Activated CD8-positive, alpha-beta T cell treated with anti-CD3 and anti-CD28 coated beads for 36 hours (primary cell): ENCODE measurements at places on chromosomes 11 and 22. TPM values are rescaled to one million over a fixed set of nuclear protein-coding genes. Genes with fewer than 3 reads are reported as not detected.

GRCh38 chr11:6323291-6323905, 3.1 kb upstream of the CAVIN3 start:
- DNase-seq, result no peak

DNA sequence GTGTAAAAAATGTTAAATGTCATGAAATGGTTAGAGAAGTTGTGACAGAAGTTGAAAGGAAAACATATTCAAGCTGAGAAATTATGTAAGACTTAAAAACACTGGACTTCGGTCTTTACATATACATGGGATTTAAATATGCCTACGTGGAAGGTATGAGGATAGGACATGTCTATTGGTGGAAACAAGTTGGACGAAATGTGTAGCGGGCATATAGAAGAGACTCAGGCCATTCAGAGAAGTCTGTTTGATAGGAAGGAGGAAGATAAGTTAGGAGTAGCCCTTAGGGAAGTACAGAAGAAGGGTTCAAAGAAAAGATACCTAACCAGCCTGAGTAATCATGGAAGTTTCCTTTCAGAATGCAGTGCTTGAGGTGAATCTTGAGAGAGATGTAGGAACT, 14.7 kb downstream of the CADM1 start:
- DNase-seq, result no peak

DNA sequence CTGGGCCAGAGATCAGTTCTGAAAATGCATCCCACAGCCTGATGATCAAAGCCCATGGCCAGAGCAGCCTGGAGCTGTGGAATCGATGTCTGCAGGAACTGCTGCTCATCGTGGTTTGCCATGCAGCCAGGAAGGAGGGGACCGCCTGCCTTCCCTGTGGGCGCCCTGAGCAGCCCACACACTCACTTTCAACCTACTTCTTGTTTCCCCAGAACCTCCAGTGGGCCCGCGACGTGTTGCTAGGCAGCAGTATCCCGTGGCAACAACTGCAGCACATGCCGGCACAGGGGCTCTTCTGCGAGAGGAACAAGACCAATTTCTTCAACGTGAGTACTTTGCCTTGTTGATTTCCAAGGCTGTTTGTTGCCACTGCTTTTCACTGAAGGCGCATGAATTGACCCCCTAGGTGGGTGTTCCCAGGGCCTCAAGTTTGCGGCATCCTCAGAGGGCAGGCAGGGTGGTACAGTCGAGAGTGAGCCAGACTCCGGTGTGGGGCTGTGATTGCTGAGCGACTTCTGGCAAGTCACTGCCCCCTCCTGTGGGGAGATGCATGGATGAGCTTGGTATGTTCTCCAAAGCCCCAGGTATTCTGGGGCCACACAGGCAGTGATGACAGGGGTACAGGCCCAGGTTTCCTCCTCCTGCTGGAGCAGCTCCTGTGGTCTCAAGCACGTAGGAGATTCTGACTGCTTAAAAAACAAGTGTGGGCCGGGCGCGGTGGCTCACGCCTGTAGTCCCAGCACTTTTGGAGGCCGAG, 47.0 kb upstream of the SUSD2 start:
- peak; percentile 87 for DNase-seq

Gene TMEM223
- total RNA-seq, result 12.3 TPM

Gene DEPDC7
- 3.0 TPM for total RNA-seq

Gene POU2F3
- not detected for total RNA-seq

Gene SLC22A12
- total RNA-seq, result not detected

DNA sequence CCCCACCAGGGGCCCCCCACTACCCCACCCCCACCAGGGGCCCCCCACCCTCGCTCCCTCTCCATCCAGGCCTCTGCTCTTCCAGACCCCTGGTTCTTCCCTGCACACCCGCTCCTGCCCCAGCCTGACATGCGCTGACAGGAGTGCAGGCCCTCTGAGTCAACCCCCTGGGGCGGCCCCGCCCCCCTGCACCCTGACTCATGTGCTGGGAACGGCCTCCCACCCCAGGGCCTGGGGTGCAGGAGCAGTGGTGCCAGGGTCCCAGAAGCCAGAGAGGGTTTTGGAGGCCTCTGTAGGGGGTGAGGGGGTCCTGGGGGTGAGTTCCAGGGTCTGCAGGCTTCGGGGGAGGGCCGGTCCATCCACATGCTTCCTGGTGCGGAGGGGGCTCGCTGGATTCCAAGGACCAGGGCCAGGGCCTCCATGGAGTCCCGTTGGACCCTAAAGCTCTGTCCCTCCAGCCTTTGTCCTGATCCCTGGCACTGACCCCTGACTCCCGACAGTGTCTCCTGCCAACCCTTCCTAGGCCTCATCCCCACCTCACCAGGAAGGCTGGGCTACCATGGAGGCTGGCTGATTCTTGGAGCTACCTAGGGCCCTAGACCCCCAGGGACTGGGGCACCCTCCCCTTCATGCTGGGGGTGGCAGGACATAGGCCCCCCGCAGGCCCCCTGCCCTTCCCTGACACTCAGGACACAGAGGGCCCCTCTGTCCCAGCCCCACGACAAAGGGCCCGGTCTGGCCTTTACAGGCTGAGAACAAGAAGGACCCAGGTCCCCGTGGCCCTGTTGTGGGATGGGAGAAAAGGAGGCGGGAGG, 583 bp upstream of the PKP3 start:
- DNase-seq, result peak; percentile 45

DNA sequence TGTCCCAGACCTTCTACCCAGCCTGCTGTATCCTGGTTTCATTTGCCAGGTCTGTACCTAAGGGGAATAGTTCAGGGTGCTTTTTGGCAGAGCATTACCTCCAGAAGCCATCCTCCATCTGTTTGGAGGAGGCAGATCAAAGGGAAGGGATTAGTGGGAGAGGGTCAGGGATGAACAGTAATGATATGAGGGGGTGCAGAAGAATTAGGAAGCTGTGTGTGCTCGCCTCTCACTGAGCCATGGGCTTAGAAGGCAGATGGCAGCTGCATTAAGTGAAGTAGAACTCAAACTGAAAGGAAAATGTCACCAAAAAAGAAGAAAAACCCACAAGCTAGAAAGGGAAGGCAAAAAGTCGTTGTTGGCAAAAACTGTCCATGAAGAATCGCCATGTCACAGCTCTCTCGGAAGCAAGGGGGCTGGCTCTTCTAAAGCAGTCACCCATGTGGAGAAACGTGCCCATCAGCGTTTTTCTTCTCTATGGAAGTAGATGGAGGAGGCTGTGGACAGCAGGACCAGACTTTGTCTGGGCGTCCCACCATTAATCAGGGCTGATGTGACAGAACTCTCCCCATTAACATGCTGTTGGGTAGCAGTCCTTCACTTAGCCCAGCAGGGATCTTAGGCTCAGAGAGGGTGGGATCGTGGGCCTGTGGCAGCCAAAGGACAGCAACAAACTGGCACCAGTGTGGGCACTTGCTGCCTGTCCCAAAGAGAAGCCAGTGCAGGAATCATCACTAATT, 46.8 kb downstream of the CEP164 start:
- DNase-seq, result no peak

GRCh38 chr11:70618431-70619101, 220.2 kb downstream of the CTTN start:
- DNase-seq, result no peak

Gene CREBZF
- 44.8 TPM for total RNA-seq

GRCh38 chr22:48650323-48651035, 1177.2 kb downstream of the BRD1 start:
- no peak for DNase-seq

DNA sequence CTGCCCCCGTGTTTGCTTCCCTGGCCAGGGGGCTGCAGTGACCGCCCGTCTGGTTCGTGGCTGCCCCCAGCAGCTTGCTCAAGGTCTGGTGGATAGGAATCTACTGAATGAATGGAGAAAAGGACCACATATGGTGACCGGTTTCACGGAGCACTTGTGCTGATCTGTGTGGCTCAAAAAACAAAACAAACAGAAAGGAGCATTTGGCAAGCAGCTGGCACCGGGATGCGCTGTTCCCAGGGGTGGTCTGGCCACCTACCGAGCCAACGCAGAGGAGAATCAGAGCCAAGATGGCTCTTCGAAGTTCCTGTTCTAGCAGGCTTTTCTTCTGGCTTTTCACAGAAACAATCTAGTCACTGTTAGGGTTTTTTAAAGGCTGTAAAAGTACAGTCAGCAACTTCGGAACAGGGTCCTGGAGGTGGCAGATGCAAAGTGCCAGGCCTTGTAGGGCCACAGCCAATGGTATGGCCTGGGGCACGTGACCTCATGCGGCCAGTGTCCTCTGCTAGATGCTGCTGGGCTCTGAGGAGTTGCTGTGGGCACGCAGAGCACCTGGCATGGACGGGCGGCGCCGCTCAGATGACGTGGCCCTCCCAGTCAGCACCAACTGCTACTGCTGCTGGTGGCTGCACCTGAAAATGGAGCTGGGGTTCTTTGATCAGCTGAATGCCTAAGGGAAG, 27.3 kb upstream of the PACSIN2 start:
- DNase-seq, result no peak

Gene ART1
- total RNA-seq, result not detected

DNA sequence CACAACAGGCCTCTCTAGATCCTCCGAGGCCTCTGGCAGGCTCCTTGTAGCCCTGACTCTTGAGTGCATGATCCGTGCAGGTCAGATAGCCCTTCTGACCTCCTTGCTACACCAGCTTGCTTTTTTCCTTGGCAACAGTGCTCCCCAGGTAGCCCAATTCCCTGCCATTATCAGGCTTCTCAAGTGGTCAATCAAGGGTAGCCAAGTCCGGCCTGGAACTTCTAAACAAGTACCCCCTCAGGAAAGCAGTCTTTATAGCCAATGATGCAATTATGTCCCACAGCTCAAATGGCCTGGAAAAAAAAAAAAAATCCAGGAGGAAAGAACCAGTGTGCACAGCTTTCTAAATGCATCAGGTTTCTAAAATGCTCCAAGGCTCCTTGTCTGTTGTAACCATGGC, 59.8 kb downstream of the TENM4 start:
- no peak for DNase-seq

DNA sequence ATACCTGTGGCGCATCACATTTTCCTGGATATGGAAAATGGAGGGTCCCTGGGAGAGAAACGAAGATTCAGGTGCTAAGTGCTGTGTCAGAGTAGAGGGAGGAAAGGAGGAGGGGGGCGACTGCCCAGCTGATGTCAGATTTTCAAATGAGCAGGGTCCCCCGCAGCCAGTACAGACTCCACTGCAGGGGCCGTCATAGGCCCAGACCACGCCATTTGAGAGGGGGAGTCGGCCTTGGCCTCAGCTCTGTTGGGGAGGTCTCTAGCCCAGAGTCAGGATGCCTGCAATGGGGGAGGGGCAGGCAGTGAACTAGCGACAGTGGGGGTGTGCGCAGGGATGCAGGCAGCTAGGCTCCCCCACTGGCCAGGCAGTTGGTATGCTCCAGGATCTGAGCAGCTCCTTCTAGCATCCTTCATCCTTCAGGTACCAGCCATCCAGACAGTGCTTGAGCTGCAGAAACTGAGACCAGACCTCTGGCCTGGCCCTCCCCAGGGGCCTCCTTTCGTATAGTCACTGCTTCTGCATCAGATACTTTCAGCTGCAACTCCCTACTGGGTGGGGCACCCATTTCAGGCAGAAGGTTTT, at the start of the genes BSCL2 and GNG3:
TSS of gene BSCL2 (minus strand) at position 148 of the 585 bp plus-strand sequence. CDS start 229 bp downstream, outside the sequence.
TSS of gene GNG3 (plus strand) at position 400 of the 585 bp plus-strand sequence. CDS start 620 bp downstream, outside the sequence.
- peak; percentile 21 for DNase-seq

DNA sequence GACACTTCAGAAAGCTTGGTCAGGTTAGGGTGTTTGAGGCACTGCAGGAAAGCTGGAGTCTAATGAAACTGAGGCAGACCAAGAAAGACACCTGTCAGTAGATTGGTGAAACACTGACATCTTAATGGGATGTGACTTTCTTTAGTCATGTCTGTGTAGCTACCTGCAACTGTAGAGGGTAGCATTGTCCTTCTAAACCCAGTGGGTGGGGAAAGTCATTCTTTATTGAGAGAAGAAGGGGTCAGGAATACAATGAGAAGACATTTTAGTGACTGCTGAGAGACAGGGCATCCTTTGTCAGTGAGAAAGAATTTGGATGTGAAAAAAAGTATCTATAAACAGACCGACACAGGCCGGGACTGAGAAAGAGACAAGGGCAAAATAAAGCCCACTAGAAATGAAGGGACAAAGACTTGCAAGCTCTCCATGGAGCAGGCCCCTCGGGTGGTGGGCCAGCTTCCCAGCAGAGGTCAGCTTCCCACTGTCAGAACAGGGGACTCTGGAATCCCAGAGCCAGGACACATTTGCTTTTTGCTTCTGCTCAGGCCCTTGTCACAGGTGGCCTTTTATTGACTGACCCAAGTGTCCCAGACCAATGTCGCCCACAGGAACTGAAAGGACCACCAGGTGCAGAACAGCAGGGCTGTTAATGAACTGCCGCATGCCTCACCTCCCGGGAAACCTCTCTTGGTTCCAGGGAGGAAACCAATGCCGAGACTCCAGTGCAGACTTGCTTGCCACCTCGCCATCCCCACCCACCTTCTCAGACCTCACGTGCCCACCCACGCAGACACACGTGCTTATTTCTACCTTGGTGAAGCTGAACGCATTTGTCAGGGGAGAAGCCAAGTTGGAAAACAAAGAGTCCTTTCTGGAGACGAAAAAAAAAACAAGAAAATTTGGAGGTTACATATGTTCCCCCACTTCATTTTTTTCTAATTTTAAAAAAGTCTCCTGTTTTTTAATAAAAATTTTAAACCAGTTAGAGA, 212.8 kb downstream of the TENM4 start:
- no peak for DNase-seq

Gene RFPL1
- total RNA-seq, result not detected
